ENCODE measurements at places on chromosomes 4 and X.
A peak's percentile ranks its signal among the peaks of the same experiment; 100 is the strongest.

DNA sequence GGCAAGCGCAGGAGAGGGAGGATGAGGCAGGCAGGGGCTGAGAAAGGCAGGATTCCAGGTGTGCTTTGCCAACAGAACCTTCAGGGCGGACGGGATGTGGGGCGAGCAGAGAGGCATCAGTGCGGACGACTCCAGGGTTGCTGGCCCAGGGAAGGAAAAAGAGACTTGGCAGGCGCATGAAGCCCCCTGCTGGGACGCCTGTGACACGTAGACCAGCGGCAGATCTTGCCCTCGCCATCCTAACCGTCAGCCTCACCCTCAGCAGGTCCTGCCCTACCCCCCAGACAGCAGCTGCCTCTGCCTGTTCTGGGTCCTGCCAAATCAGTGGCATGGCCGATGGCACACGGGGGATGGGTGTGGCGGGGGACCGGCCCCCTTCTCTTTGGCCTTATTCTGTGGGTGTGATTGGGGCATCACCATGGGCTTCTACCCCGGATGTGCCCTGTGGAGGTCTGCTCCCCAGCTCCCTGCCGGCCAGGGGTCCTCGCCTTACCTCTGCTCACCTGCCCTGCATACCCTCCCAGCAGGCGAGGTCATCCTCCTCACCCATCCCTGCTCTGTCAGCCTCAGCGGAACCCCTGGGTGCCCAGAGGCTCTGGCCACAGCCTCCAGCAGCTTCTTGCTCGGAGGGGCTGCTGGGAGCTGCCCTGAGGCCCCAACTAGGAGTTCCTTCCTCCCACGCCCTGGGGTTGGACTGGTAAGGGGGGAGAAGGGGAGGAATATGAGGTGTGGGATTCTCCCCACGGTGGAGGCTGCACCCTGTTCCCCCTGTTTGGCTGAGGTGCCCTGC lies 2.9 kb upstream of the SH3BP2 start:
- no peak for DNase-seq

GRCh38 chr4:134627366-134627765 lies 425.8 kb upstream of the PABPC4L start:
- no peak for DNase-seq

DNA sequence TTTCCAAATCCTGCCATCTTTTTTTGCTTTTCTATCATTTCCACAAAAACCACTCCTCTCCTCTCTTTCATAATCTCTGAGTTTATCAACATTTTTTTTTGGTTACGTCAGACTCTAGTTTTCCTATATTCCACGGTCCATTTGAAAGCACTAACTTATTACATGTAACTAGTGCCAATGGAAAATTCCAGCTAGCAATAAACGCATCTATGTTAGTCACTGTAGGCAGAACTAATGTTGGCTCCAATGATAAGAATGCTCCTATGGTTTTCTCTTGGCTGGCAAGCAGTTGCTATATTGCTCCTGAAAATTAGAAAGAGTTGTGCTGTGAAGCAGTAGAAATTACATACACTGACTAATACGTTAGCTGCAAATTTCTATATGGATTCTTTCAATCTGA lies 634.6 kb upstream of the FTHL17 start:
- no peak for DNase-seq

DNA sequence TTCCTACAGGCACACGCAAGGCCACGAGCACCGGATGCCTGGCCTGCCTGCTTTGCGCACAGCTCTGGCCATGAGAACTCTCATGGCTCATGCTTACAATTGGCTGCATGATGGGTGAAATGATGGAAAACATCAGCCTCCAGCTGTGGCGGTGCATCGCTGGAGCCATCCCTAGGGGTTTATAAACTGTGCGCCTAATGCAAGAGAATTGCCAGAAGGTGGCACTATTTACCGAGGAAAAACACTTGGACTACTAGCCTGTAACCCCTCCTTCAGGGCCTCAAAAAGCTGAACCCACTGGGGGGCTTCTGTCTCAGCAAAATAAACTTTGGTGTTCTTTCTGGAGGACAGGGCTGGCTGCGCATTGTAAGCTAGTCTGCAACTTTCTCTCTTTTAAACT lies 51.9 kb downstream of the PHKA2 start:
- peak; percentile 15 for DNase-seq

GRCh38 chr4:85784947-85785346 lies 310.0 kb downstream of the ARHGAP24 start:
- DNase-seq = no peak

DNA sequence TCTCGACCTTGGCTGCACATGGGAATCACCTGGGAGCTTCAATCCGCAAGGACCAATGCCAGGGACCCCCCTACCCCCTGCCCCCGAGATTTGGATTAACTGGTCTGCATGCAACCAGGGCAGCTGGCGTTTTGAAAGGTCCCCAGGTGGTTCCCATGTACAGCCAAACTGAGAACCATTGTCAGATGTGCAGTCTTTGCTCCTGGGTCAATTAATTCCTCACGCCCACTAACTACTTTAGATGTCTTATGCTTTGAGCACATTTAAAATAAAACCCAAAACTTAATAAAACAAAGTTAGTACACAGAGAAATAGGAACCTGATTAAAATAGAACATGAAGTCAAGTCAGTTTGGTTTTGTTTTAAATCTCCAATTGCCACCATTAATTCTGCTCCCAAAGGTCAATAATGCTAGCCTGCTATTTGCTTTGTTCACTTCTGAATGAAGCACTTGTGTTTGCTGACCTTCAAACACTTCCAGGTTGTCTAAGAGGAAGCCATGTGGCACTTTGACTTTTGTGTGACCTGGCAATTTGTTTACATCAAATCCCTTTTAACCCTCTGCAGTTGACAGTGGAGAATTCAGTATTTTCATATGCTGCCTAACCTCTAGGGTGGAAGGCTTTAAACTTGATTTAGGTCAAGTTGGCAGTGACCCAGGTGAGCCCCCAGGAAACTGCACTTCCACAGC lies 27.2 kb upstream of the TMSB4X start:
- DNase-seq = no peak

DNA sequence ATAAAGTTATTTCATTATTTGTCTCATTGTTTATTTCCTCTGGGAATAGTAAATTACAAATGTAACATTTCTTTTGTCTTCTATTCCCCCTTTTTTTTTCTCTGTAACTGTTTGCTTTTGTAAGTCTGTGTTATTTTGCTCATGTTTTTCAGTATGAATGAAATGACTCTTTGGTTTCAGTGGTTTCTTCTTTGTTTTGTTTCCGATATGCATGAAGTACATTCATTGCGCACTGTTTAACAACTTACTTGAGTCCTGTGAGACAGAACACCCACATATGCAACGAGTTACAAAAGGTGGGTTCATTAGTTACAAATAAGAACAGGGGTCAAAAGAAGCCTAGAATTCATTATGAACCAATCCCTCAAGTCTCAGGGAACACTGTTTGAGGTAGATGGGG lies 175.0 kb upstream of the UGT8 start:
- DNase-seq = no peak

DNA sequence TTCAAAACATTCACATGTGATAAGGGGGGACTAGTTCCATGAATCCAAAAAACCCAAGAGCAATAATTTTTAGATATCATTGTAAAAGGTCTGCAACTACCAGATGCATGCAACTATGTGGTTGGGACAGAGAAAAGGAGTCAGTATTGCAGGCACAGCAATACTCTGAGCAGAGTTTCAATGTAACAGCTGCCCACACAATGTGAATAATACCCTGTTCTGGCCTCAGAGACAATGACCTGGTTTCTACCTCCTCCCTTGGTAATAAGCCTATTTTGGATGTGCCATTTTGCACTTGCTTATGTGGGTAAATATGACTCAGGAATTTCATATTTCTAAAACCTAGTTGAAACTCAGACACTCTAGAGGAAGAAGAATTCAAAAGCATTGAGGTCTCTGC lies 194.8 kb upstream of the RASGEF1B start:
- no peak for DNase-seq

GRCh38 chrX:24963823-24964222 lies 51.9 kb downstream of the ARX start:
- DNase-seq = no peak

- no peak for DNase-seq
Observed at GRCh38 chrX:108219949-108220601, 128.5 kb downstream of the ATG4A start.

DNA sequence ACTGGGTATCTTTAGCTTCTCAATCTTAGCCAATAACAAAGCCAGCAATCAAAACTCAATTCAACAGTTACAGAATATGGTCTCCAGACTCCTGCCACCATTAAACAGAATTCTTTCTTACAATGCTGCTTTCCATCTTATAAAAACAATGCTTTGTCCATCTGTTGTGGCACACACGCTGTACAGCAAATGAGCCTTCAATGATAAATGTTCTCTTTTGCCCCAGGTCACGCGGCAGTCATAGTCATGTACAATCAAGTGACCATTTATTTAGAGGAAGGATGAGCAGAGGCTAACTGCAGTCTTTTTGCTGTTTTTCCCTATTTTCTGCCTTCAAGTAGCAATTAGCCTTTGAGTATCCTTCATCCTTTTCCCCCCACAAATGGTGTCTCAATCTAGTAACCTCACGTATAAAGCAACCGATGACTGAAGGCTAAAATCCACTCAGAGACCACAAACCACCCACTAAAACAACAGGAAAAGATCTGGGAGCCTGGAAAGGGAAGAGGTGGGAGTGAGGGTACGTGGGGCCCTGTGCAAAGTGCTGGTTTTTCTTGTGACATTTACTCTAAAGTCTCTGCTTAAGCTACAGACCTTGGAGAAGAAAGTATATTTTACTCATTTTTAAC lies 24.4 kb downstream of the TRIM2 start:
- DNase-seq = no peak

DNA sequence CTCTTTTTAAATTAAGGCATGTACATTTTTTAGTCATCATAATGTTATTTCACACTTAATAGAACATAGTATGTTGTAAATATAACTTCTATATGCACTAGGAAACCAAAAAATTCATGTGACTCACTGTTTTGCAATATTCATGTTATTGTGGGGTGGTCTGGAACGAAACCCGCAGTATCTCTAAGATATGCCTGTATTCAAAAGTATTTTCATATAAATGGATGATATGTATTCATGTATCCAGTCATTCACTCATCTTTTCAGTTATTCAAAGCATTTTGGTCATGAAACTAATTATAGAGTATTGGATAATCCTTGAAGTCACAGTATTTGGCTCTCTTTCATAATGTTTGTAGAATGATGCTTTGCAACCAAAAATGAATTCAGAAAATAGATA lies 168.1 kb downstream of the HS6ST2 start:
- no peak for DNase-seq

DNA sequence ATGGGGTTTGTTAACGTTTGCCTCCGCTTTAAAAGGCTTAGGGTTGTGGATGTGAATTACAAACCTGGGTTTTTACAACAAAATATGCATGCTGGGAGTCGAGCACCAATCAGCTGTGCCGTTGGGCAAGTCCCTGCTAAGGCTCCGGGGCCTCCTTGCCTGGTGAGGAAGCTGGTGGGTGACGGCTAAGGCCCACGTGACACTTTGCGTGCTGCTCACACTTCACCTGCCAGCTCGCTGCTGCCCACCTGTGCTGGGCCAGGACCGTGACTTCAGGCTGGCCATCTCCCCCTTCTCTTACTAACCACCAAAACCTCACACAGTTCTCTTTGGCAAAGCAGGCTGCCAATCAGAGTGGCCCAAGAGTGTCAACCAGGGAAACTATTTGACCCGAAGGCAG lies 178.3 kb downstream of the AFAP1 start:
- no peak for DNase-seq

GRCh38 chrX:112630187-112630586 lies 49.6 kb downstream of the LHFPL1 start:
- DNase-seq = no peak

- DNase-seq = no peak
Observed at GRCh38 chrX:10111364-10112148, 45.2 kb upstream of the CLCN4 start.

- DNase-seq = no peak
Observed at GRCh38 chr4:30769093-30769492, 48.9 kb downstream of the PCDH7 start.

- DNase-seq = no peak
Observed at GRCh38 chr4:102580463-102580842, 79.3 kb downstream of the NFKB1 start.

GRCh38 chr4:139791681-139792080 lies 126.1 kb downstream of the MGST2 start:
- no peak for DNase-seq

DNA sequence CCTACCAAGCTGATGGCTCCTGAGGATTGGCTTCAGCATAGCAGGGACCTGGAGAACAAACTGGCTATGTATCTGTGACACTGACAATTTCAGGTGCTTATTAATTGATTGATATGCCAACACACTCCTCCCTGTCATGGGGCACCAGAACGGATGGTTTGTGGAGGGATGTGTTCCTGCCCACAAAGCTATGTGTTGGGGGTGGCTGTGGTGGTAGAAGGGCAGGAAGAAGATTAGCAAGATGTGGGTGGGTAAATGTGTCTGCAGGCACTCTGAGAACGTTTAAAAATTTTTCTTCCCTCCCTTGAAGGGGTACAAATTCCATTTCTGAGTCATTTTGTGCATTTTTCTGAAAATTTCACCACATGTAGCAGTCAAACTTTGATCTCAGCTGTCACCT lies 55.0 kb upstream of the SCML1 start:
- no peak for DNase-seq

DNA sequence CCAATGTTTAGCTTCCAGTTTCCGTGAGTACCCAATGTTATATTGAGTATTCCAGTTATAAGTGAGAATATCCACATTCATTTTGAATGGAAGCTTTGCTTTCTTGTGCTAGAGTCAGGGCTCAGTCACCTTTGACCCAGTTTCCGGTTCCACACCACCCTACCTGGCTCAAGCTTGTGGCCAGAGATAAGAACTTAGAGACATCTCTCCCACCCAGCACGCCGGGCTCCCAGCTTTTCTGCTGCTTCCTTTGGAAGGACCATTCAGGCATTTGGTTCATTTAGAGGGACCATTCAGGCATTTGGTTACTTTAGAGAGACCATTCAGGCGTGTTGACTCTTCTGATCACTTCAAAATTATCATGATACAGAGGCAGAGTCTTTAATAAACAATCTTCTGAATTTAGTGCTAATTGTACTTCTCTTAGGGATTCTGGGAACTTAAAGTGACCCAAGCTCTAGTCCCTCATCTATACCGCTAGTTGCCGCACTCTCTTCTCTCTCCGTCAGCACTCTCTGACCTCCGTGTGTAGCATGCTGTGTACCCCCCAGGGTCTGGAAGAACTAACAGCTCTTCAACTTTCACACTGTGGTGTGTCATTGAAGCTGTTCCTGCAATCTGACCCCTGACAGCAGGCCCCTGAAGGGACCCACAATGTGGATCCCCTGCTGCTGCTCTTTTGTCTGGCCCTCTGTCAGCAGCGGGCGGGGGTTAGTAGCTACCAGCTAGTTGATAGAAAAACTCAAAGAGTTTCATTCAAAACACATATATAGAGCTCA lies 943.1 kb downstream of the ARAP2 start:
- no peak for DNase-seq

- DNase-seq = no peak
Observed at GRCh38 chr4:39353478-39354253, 12.5 kb downstream of the RFC1 start.

- DNase-seq = no peak
Observed at GRCh38 chrX:131264665-131265064, 24.4 kb downstream of the IGSF1 start.

All from hematopoietic multipotent progenitor cell treated with erythropoietin and hydrocortisone succinate and interleukin-3 and kit ligand, for 17 days (in vitro differentiated cells).